Iris pigment epithelial cell (primary cell): ENCODE measurements at places on chromosomes 3 and 15.

DNA sequence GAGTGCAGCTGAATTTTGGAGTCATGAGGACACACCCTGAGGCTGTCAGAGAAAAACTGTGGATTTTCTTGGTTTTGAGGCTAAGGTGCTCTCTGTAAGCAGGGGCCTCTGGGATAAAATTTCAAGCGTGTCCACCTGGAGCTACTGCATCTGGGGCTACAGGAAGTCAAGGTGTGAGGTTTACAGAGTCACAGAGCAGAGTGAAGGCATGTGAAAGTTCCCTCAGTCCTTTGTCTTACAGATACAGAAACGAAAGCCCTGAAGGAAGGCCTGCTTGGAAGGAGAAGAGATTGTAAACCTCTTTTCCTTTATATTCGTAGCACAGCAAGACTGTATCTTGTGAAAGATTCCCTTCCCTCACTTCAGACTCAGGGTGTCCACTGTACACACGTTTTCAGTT is 138.6 kb downstream of the OPA1 start:
- DNase-seq, result no peak

GRCh38 chr3:58111513-58112184 is 99.1 kb downstream of the DNASE1L3 start:
- DNase-seq, result no peak

GRCh38 chr3:44468572-44469520 is 8.6 kb downstream of the ZNF445 start:
- peak; percentile 53 for DNase-seq

GRCh38 chr15:69920221-69920620 is 177.5 kb downstream of the TLE3 start:
- DNase-seq, result no peak

- DNase-seq, result no peak
Observed at GRCh38 chr3:61460636-61461035, 100.7 kb upstream of the PTPRG start.

- peak; percentile 53 for DNase-seq
Observed at GRCh38 chr15:101615986-101616848, 36.0 kb downstream of the TM2D3 start.

- no peak for DNase-seq
Observed at GRCh38 chr15:69496001-69496400, 43.4 kb downstream of the RPLP1 start.

GRCh38 chr3:172905451-172905850 is 154.9 kb downstream of the ECT2 start:
- peak; percentile 10 for DNase-seq

DNA sequence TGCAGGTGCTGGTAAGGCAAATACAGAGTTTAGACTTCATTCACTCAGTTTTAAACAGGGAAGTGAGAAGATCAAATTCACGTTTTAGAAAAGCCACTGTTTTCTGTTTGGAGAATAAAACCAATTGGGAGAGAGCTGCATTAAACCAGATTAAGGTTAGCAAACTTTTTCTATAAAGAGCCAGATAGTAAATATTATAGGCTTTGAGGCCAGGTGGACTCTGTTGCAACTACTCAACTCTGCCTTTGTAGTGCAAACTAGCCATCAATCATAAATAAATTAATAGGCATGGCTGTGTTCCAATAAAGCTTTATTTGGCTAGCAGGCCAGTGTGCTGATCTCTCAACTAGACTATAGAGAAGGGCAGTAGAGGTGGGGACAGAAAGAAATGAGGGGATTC is 33.5 kb downstream of the SUCLG2 start:
- DNase-seq, result no peak

DNA sequence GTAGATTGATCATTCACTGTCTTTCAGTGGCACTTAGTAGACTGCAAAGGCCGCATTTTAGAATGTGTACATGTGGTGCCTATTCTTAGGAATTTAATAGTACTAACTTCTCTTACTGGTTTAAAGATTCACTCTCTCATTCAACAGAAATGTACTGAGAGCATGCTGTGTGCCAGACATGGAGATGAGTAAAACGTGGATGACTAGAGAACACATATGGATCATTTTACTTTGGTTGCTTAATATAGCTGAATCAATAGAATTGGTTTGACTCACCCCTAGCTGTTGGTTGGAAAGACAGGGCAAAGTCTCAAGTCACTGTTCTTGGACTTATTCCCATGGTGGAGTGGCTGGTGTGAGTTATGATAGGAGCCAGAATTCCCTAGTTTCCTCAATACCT is 109.1 kb upstream of the TNFAIP8L3 start:
- peak; percentile 58 for DNase-seq

- no peak for DNase-seq
Observed at GRCh38 chr3:73207946-73208440, 146.5 kb downstream of the EBLN2 start.

GRCh38 chr3:31371484-31372177 is 161.1 kb upstream of the STT3B start:
- no peak for DNase-seq

DNA sequence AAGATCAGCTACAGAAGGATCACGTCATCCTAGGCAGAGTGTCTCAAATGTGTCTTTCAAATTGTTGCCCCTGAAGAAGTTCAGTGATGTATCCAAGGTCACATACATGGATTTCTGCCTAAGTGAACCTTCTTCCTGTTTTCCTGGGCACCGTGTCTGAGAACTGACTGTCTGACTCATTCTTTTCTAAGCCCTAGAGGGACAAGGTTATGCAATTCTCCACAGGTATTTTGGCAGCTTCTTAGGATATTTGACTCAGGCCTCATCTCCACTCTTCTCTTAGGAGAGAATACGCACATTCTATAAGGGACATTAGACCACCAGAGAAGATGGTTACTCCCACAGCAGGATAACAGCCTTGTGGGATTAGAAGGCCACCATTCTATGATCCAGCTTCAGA is 391.9 kb upstream of the THBS1 start:
- DNase-seq, result peak; percentile 97

DNA sequence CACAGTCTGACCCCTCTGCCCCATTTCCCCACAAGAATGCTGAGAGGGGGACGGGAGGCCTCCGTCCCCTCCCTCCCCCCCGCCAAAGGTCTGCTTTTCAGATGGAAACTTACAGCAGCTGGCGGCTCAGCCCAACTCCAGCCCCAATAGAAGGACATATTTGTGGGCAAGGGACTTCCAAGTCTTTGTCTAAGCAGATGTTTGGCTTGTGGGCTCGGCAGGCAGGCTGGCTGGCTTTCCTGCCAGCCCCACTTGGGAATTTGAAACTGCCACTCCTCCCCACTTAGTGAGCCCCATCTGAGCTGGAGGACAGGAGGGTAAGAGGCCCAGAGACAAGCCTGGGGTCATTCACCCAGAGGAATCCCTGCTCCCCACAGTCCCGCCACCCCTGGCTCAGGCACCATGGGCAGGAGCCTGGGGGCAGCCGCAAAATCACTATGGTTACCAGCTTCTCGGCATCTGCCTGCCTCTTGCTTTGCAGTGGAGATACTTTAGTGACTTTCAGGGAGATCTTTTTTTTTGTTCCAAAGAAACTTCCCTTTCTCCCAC is 53.6 kb downstream of the LMCD1 start:
- DNase-seq, result peak; percentile 77

GRCh38 chr3:49411968-49412631 is at the start of the genes RHOA and TCTA:
Gene RHOA, minus strand, starts transcription at chr3:49411976. Its CDS starts 36,387 bp downstream, at chr3:49375589.
Gene TCTA, plus strand, starts transcription at chr3:49412423. Its CDS starts 4 bp downstream, at chr3:49412427.
- peak; percentile 100 for DNase-seq

DNA sequence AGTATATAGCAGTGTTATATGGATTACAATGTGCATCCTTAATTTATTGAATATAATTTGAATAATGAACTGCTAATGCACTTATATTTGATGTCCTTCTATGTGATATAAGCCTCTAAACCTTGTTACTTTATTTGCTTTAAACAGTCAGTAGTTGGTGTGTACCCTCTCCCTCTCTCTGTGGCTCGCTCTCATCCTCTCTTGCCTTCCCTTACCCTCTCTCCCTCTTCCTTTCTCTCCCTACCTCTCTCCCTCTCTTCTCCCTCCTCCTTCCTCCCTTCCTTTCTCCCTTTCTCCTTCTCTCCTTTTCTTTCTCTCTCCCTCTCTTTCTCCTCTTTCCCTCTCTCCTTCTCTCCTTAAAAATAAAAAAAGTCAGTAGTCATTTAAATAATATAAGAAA is 28.9 kb downstream of the MGA start:
- DNase-seq, result no peak

- peak; percentile 6 for DNase-seq
Observed at GRCh38 chr15:100201376-100202280, 140.1 kb downstream of the ADAMTS17 start.

DNA sequence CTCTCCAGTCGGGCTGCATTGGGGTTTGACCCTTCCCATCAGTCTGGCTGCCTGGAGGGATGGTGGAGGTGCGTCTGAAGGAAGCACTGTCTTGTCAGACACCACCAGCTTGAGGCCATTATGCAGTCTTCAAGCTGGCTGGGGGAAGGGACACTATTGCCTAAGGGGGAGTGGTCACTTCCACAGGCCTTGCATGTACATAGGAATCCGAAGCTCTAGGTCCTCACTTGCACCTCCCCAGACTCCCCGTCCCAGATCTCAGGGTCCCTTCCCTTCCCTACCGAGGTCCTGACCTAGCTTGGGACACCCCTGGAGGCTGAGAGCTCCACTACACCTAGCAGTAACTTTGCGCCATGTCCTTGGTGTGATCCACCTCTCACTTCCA is 48.6 kb upstream of the KLF13 start:
- no peak for DNase-seq

GRCh38 chr3:29381595-29381994 is 100.7 kb downstream of the RBMS3 start:
- DNase-seq, result peak; percentile 80

- DNase-seq, result peak; percentile 20
Observed at GRCh38 chr3:83193526-83193925, 1432.1 kb upstream of the GBE1 start.

- no peak for DNase-seq
Observed at GRCh38 chr3:160291909-160292299, 66.7 kb downstream of the C3orf80 start.

GRCh38 chr3:150931745-150932144 is 26.5 kb upstream of the MINDY4B start:
- no peak for DNase-seq

GRCh38 chr3:88013592-88013991 is 45.2 kb downstream of the CGGBP1 start:
- DNase-seq, result no peak

- peak; percentile 68 for DNase-seq
Observed at GRCh38 chr3:25064681-25065080, 363.4 kb upstream of the RARB start.

GRCh38 chr3:123371859-123372685 is 76.8 kb downstream of the ADCY5 start:
- no peak for DNase-seq

GRCh38 chr3:142962520-142963233 is 797 bp downstream of the PAQR9 start:
- no peak for DNase-seq

DNA sequence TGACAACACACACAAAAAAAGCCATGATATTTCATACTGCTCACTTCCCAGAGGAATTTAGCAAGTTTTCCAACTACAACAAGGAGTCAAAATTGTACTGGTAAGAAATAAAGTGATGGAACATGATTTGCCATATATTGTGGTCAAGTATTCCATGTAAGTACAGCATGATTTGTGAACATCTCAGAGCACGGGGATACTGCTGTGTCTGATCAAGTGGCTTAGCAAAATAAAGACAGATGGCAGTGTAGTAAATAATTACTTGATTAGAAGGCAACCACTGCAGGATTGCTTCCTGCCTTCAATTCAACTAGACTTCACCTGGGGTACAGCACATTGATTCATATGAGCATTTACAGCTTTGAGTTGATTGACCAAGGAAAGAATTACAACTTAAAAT is 51.6 kb upstream of the DUT start:
- DNase-seq, result no peak

DNA sequence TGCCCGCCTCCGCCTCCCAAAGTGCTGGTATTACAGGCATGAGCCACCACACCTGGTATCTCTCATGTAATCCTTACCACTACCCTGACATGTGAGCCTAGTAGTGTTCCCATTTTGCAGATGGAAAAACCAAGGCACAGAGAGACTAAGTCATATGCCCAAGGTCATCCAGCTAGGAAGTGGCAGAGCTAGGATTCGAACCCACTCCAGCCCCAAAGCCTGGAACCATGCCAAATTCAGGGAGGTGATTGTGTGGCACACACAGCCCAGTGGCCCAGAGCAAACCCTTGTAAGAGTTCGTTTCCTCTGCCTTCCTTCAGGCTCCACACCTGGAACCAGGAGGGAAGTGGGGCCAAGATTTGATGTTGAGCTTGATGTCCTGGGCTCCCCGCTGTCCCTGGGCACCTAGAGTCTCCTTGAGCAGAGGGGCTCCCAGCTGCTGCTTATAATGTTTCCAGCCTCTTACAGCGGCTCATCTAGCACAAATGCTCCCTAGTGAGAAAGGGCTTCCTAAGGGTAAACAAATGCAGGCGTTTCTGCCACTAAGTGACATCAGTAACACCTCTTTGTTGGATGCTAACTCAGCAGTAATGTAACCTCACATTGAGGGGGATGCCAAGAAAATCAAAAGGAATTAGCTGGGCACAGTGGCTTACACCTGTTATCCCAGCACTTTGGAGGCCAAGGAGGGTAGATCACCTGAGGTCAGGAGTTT is 3.6 kb downstream of the HAPLN3 start:
- no peak for DNase-seq

DNA sequence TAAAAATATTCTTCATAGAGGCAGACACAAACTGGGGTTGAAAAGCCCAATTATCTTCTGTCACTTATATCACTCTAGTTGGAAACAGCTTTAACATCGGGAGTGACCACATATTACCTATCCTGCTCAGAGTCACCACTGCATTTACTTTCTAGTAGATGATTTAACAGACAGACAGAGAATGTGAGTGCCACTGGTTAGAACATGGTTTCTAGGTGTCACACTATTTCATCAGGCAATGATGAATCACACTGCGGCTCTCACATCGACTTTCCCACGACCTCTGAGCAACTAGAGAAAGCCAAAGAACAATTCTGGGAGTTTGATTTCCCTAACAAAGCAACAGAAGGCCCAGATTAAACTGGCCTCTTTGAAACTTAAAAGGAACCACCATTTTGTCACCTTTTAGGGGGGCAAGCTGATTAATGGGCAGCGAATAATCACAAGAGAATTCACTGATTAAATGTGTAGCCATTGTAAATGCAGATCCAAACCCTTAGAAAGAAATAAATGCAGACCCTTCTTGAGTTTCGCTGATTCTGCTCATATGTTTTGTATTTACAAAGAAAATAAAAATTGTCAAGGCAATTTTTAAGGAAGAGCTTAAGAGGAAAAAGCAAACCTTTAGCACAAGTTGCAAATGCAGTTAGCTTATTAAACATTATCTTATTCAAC is 112.6 kb upstream of the KBTBD8 start:
- peak; percentile 51 for DNase-seq

DNA sequence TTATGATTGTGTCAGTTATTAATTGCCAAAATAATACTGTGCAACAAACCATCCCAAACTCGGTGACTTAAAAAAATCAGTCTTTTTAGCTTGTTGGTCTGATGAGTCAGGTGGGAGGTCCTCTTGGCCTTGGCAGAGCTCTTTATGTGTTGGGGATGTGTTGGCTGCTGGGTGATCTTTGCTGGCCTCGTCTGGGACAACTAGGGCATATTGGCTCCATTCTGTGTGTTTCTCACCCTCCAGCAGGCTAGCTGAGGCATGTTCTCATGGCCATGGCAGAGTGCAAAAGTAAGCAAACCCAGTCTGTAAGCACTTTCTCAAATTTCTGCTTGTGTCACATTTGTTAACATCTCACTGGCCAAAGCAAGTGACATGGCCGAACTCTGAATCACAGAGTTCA is 251.6 kb downstream of the RPLP1 start:
- peak; percentile 6 for DNase-seq

GRCh38 chr3:83649692-83650091 is 1309.1 kb upstream of the CADM2 start:
- no peak for DNase-seq
